WTC11 (cell line): ENCODE measurements at places on chromosomes 16 and 17.

DNA sequence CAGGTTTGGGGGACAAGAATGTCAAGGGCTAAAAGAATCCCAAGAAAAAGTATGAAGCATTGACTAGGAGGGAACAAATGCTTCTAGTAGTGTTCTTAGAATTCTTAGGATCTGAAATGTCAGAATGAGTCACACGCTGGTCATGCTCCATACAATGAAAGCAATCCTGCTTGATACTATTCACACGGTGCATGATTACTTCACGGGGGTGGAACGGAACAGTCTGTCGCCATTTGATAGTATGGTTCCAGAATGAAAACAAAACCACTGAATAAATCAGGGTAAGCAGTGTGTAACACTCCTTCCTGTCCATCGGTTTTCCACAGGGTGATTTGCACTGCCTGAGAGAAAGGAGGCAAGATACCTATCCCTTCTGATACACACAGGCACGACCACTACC lies 22.9 kb upstream of the YWHAE start:
- no peak for DNase-seq

- DNase-seq = peak; percentile 82
Observed at GRCh38 chr16:4315186-4316107, at the start of gene GLIS2. GLIS2 (plus strand) TSS chr16:4316067; CDS start chr16:4332281, 16,214 bp downstream.

GRCh38 chr16:67087803-67088202 lies 21.9 kb upstream of the PHAF1 start:
- no peak for DNase-seq

GRCh38 chr17:64180089-64181073 lies 50.4 kb upstream of the ERN1 start:
- DNase-seq = no peak
